Keratinocyte (primary cell): ENCODE measurements at places on chromosomes 12 and 14. TPM values are rescaled to one million over a fixed set of nuclear protein-coding genes. Genes with fewer than 3 reads are reported as not detected.

The SMARCC2 gene
- polyA plus RNA-seq, result 23.3 to 37.6 TPM (median 32.5 TPM) in 3 replicates

The OTX2 gene
- not detected in 3 replicates for polyA plus RNA-seq

GRCh38 chr14:100070310-100070709, 5.1 kb downstream of the EVL start:
- H3K36me3 ChIP-seq, result no peaks in the 10 kb centered on the region
- H3K27me3 ChIP-seq, result no peaks in the 10 kb centered on the region
- DNase-seq, result no peak

DNA sequence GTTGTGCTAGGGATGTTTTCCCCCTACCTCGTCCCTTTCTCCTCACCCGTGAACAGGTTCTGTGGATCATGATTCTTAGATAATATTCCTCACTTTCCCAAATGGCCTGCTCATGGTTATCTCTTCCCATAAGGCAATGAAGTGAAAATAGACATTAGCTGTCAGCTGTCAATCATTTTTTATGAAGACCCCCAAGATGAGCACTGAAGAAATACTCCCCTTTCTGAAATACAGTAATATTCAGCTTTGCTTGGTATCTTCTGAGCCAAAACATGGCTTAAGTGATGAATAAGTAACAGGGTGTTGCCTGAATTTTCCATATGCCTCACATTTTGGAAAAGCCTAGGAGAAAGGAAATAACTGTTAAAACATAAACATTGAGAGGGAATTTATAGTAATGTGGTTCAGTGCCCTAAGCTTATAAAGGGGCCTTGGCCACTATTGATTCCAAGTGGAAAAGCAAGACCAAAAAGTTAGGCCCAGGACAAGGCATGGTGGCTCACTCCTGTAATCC, 70.7 kb upstream of the NAP1L1 start:
- H3K36me3 ChIP-seq, result no peaks in the 10 kb centered on the region
- H3K4me1 ChIP-seq, result peaks cover 8% of the 10 kb centered on the region
- no peak for DNase-seq
- no peak overlapping the region for H3K4me3 ChIP-seq

DNA sequence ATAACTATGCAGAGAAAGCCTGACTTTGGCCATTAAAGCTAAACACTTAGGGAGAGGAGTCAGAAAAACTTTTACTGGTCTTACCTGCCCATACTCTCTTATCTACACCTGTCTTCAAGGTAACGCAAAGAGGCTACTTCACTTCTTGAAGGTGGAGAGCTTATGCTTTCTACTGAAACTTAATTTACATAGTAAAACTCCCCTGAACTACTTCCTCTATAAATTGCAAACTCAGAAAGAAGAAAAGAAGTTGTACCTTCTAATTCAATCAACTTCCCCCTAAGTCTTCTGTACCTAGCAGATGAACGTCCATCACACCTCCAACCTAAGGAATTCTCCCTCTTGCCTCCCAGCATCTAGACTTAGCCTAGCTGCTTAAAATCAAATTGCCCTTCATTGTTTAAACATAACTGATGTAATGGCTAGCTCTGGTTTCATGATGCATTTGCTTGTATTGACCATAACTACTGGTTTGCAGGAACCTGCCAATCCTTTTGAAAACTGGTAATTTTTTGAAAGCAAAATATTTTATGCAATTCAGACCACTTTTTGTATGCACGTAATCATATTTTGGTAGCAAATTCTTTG, 87.7 kb downstream of the STON2 start:
- H3K4me3 ChIP-seq, result peak overlapping the region; percentile 45
- no peak for DNase-seq
- peak overlapping the region; percentile 91 for H3K27ac ChIP-seq
- H3K4me1 ChIP-seq, result peaks cover 59% of the 10 kb centered on the region

DNA sequence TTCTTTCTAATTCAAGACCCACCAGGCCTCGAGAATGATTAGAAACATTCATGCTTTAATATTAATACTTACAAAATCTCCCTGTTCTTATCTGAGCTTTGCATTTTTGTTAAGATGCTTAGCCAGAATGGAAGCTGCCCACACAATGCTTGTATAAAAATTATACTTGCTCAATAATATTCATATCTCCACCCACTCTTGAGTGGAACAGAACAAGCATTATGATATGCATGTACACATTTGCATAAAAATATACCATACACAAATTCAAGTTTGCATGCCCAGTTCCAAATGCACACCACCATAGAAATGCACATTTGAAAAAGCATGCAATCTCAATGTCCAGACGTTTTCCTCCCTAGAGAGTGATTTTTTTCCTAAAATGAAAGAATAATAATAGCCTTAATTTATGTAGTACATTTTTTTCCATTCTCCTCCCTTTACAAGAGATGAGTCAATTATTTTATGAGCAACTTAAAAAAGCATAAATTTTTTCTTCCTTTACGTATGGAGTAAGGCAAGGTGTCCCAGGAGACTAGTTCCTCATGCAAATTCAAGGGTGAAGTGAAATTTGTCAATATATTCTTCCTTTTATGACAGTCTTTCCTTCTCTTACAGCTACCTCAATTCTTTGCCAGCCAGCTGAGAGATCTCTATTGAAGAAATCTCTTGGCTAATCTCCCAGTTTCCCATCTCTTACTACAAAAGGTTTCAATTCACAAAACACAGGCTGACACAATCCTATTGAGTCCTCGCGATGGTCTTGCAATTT, 313.1 kb upstream of the GARIN6 start:
- no peaks in the 10 kb centered on the region for H3K36me3 ChIP-seq
- no peaks in the 10 kb centered on the region for H3K4me1 ChIP-seq
- no peak for DNase-seq
- no peak overlapping the region for H3K4me3 ChIP-seq
- no peak overlapping the region for H3K27ac ChIP-seq
